B cell (primary cell): ENCODE measurements at places on chromosomes 16 and 17. TPM values are rescaled to one million over a fixed set of nuclear protein-coding genes. Genes with fewer than 3 reads are reported as not detected.

TAC4 gene
- not detected in 2 replicates for total RNA-seq

WDR81 gene
- 102 and 105 TPM in 2 replicates for total RNA-seq

GNGT2 gene
- total RNA-seq = 9.3 and 11.1 TPM in 2 replicates

TMC8 gene
- total RNA-seq = 235 and 252 TPM in 2 replicates

ZPBP2 gene
- 1.7 and 2.0 TPM in 2 replicates for total RNA-seq

YBX2 gene
- total RNA-seq = 0.22 TPM in 1 of 2 replicates, not detected in the other

TBC1D3C gene
- total RNA-seq = 7.3 and 13.5 TPM in 2 replicates
